ENCODE measurements at places on chromosomes 7 and 10.

GRCh38 chr7:115145512-115145911 lies 223.6 kb downstream of the MDFIC start:
- no peak for DNase-seq

DNA sequence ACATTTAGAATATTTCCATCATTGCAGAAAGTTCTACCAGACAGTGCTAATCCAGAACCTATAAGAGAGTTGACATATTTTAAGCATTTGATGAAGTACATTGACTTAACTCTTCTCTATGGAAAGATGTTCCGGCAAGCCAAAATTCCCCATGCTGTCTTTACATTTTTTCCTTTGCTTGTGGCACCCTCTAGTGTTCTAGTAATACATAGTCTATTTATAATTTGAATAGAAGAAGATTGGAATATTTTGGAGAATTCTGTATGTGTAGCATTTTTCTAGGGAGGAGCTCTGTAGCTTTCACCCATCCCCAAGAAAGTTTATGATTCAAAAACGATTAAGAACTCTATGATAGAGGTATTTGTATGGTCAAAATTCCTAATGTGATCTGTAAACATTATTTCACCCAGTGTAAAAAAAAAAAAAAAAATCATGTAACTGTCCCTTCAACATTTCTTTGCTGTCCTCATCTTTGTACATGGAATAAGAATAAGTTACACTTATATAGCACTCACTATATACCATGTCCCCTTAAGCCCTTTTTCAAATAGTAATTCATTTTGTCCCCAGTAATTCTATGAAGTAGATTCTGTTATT lies 33.2 kb downstream of the NRF1 start:
- no peak for DNase-seq

- DNase-seq = no peak
Measured at GRCh38 chr7:108046952-108047506, 44.1 kb upstream of the LAMB1 start.

DNA sequence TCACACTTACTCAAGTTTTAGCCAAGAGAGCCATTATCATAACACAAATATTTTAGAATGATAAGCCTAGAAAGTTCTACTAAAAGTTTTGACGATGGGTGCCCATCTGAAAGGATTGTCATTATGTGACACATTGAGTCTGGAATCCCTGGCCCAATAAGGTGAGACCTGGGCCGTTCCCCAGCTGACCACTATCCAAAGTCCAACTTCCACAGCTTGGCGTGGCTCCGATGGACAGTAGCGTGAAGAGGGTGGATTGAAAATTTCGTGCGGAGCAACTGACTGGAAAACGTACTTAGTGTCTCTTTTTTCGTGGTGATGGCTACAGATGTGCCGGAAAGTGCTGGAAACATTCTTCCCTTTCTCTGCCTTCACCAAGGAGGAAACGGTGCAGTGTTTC lies 439.0 kb upstream of the ZMIZ1 start:
- DNase-seq = no peak

GRCh38 chr10:97017474-97017903 lies 168.3 kb downstream of the SLIT1 start:
- peak; percentile 30 for DNase-seq

DNA sequence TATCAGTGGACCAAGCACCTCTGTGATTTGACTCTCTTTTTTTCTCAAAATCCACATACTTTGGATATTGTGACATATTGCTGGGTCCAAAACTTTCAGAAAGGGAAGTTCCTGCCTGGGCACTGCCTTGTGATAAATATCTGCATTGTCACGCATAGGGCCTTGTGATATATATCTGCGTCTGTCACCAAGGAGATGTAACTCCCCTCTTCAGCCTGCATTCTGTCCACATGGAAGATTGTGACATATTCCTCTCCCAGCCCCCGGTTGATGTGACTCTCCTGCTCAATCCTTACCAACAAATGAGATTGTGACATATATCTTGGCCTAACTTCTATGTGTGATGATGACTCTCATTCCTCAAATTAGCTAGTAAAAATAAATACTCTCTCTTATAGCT lies 25.4 kb upstream of the ZNF107 start:
- DNase-seq = no peak

DNA sequence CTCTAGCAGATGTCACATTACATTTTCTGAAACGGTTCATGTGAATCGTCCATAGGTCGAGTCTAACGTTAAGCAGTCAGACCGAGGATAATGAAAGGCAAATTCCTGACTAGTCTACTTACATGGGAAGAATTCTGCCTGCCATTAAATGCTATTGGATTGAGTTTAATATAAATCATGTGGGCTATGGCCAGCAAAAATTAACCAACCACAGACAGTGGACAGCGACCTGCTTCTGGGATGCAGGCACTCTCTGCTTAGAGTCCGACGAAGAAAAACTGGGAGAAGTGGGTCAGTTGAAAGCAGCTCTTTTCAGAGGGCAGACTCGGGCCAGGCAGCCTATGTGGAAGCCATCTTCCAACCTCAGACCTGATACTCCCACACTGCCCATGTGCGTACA lies 16.6 kb downstream of the PIP4K2A start:
- DNase-seq = no peak

- no peak for DNase-seq
Measured at GRCh38 chr7:29084832-29085231, 61.5 kb downstream of the CPVL start.

DNA sequence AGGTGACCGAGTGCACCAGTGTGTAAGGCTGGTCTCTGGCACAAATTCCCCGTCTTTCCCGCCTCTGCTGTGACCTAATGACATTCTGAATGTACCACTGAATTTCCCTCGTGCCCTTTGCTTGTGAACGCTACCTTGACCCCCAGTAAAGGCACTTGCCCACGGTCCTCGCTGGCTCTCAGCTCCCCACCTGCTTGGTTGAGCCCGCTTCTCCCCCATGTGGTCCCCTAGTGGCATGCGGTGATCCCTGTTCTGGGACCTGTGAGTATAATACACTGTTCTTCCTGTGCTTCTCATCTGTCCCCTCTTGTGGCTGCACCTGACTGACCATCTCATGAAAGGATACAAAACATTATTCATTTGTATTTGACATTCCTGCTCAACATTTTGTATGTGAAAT lies 495.7 kb downstream of the INHBA start:
- peak; percentile 52 for DNase-seq

- DNase-seq = no peak
Measured at GRCh38 chr10:36109399-36110023, 467.4 kb upstream of the FZD8 start.

DNA sequence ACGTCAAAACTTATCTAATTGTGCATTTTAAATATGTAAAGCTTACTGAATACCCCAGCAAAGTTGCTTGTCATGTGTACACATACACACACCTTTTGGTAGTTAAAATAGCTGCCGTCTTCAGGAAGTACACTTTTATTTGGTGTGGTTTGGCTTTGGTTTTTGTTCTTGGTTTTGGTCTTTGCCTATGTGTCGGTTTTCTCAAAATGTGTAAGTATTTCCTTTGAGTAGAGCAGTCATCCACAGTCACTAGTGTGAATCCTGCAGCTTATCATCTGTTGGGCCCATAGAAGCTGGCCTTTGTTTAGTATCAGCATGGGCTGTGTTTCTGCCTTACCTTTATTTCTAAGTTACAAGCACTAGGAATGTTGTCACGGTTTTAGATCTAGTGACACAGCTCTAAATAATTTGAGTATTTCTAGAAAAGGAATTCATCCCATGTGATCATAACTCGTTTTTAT lies 35.3 kb downstream of the NET1 start:
- DNase-seq = no peak

- no peak for DNase-seq
Measured at GRCh38 chr7:96707901-96708774, 1.5 kb downstream of the SEM1 start.

DNA sequence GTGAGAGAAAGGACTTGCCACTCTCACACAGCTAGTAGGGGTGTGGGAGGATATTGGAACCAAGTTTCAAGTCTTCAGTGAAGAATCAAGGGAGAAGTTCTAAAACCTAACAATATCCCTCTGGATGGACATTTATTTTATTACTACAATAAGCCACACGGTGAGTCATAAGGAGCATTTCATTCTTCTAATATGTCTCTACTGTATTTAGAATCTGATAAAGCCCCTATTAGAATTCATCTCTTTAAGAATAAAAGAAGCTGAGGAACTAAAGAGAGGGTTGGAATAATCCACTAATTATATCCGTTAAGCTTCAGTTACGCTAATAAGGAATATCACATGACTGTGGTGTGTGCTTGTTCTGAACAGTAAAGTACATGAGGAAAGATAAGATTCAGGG lies 40.9 kb upstream of the ATRNL1 start:
- no peak for DNase-seq

GRCh38 chr7:44964384-44964830 lies 14.4 kb downstream of the MYO1G start:
- peak; percentile 56 for DNase-seq

GRCh38 chr10:70277396-70278030 lies 6.3 kb downstream of the NPFFR1 start:
- DNase-seq = no peak

- DNase-seq = peak; percentile 82
Measured at GRCh38 chr7:140079121-140079536, 16.4 kb upstream of the PARP12 start.

DNA sequence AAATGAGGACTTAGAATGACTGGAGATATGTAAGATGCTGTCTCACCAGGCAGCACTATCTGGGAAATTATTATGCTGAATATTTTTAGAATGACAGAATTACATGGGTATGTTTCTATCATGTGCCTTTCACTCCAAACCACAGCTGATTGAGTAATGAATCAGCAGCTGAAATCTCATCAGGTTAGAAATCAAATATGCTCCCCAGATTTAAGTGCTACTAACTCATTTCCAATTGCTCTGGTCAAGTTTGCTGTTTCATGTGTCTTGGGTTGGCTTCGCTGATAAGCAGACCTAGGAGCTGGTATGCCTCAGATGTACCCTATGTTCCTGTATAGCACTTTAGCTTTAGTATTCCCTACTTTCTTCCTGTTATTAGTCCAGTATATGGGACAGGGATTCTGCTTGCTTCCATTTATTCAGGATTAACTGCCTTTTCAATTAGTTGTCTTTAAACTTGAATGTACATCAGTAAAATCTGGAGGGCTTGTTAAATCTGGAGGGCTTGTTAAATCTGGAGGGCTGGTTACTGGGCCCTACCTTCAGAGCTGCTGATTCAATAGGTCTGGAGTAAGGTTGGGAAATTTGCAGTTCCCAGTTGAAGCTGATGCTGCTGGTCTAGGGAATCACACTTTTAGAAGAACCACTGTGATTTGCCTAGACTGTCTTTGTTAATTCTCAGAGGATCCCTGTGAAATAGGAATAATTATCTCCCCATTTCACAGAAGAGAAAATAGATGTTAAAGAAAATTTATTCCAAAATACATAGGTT lies 172.9 kb downstream of the DKK1 start:
- DNase-seq = no peak

DNA sequence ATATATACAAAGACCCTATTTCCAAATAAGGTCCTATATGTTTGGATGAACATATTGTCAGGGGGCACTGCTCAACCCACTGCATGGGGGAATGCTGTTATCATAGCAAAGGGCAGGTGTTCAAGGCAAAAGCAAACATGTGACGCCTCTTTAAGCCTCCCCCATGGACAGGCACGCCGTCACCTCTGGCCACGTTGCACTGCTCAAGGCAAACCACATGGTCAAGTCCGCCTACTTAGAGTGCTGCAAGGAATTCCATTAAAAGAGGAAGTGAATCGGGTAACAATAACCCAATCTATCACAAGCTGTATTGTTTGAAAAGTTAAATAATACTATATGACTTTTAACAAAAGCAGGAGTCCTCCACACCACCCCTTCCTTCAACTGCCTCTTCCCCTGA lies 8.8 kb upstream of the CALD1 start:
- DNase-seq = no peak

- DNase-seq = peak; percentile 28
Measured at GRCh38 chr10:43044448-43044921, 32.4 kb upstream of the RET start.

DNA sequence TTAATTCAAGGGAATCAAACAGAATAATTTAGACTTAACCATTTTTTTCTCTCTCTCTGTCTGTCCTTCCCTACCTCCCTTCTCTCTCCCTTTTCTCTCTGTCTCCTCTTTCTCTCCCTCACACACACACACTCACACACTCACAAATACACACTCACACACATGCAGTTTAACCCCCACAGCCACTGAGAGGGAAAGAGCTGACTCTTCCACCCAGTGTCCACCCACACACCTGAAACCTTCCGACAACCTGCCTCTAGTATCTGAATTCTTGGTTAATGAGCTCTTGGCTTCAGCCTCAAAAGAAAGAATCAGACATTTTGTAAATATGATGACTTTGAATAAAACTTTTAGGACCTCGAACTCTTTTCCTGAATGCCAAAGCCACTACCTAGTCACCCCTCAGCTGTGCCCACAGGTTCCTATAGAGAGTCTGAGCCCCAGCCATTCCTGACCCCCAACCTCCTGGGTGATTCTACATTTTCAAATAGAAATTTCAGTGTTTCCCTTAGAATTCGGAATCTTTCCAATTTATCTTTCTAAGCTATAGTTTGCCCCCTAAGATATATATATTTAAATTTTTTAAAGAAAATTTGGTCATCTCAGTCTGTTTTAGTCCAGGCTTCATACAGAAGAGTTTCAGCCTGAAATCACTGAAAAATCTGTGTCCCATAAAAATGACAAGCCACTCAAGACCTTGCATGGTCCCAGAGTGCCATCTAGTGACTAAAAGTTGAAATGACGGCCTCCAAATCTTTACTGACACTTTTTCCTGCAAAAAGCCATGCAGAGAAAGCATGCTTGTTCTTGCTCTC lies 202.8 kb downstream of the IPMK start:
- peak; percentile 41 for DNase-seq

DNA sequence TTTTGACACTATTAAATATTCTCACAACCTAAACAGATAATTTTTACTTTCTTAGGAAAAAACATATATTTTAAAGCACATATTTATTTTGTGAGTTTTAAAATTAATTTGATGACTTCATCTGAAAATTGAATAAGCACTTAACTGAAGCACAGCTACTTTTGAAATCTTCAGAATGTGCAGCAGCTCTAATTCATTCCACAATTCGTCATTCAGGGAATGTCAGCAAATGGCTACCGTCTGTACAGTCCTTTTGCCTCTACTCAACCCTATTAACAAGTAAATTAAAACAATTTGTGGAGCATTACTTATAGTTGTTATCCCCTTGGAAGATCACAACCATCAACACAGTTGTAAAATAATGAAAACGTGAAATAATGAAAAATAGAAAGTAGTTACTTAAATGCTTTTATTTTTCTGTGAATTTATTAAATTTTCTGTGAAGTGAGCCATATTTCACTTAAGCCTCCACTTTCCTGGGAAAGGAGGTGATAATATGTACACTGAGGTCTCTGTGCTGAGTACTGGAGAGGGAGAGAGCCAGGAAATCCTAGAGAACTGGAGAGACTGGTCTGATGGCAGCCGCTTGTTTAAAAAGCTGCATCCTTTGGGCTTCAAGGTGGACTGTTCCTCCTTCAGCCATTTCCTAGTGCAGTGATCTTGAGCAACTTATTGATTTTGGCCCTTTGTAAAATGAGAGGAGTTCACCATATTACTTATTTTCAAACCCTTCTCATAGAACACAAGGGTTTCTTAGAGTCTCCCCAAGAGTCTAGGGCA lies 70.6 kb downstream of the REEP3 start:
- DNase-seq = no peak
